Uterus (tissue), 4 donors: ENCODE measurements at places on chromosomes 3 and 15. TPM values are rescaled to one million over a fixed set of nuclear protein-coding genes. Genes with fewer than 3 reads are reported as not detected.

SLC9C1 gene
- not detected for total RNA-seq

EFHB gene
- under 0.01 TPM for total RNA-seq

PLA2G4E gene
- not detected for total RNA-seq

TRH gene
- not detected for total RNA-seq

VWA5B2 gene
- total RNA-seq: not detected

PPP1R14D gene
- not detected for total RNA-seq

DNA sequence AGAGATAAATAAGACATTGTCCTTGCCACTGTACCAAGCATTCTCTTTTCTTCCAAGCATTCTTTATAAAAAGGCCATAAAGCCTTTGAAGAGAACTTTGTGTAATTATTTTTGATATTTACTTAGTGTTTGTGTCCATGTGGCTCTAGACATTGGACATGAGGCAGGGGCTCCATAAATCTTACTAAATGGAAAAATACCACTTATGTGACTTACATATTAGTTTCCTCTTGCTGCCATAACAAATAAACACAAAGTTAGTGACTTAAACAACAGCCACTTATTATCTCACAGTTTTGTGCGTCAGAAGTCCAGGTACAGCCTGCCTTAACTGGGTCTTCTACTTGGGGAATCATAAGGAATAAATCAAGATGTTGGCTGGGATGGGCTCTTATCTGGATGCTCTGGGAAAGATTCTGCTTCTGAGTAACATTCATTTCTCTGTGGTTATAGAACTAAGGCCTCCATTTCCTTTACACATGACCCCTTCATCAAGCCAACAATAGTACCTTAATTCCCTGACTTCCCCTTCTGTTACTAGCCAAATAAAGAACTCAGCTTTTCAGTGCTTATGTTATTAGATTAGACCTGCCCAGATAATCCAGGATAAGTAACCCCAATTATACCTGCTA lies 59.9 kb upstream of the COL8A1 start:
- no peaks in the 10 kb centered on the region for H3K36me3 ChIP-seq
- no peaks in the 10 kb centered on the region for H3K4me1 ChIP-seq
- no peak overlapping the region for H3K4me3 ChIP-seq
- no peaks in the 10 kb centered on the region for H3K27me3 ChIP-seq
- H3K27ac ChIP-seq: no peak overlapping the region

DNA sequence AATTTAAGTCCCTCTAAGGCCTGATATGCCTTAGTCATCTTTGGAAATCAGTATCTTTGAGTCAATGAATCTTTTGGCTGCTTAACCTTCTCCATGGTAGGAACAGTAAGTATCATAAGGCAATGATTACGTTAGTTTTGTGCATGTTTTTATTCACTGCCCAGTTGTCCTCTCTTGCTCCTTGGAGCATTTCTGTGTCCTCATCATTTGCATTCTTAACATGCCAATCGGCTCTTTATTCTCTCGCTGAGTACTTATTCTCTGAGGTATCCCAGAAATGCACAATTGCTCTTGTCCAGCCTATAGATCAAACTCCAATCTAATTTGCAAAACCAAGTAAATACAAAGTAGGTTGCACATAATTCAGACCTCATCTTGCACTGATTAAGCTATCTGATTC lies 405.0 kb upstream of the IL12A start:
- no peaks in the 10 kb centered on the region for H3K27me3 ChIP-seq
- no peak overlapping the region for H3K27ac ChIP-seq
- no peak overlapping the region for H3K4me3 ChIP-seq
- DNase-seq: no peak

- no peaks in the 10 kb centered on the region for H3K36me3 ChIP-seq
- no peaks in the 10 kb centered on the region for H3K4me1 ChIP-seq
- no peak for DNase-seq
- no peak overlapping the region for H3K27ac ChIP-seq
- H3K27me3 ChIP-seq: no peaks in the 10 kb centered on the region
Observed at GRCh38 chr3:181313335-181313734, 323.8 kb upstream of the DNAJC19 start.

GRCh38 chr3:106263011-106263410 lies 394.2 kb upstream of the CBLB start:
- H3K4me1 ChIP-seq: no peaks in the 10 kb centered on the region
- no peaks in the 10 kb centered on the region for H3K27me3 ChIP-seq
- no peak overlapping the region for H3K4me3 ChIP-seq
- H3K36me3 ChIP-seq: no peaks in the 10 kb centered on the region
- H3K27ac ChIP-seq: no peak overlapping the region

DNA sequence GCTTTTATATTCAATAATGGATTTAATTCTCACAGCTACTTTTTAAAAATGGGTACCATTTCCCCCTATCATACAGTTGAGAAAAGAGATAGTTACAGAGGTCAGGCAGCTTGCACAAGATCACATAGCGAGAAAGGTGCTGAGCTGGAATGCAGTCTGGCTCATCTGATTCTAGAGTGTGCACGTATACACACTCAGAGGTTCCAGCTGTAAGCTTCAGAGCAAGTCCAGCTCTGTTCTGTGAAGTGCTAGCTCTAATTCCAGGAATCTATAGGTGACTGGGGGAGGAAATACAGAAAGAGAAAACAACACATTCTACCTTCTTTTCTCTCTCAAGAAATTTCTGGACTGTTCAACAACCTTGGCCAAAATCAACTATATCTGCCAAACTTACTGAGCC lies 318.7 kb downstream of the FOXP1 start:
- no peak for DNase-seq
- H3K4me3 ChIP-seq: no peak overlapping the region
- H3K36me3 ChIP-seq: no peaks in the 10 kb centered on the region

DNA sequence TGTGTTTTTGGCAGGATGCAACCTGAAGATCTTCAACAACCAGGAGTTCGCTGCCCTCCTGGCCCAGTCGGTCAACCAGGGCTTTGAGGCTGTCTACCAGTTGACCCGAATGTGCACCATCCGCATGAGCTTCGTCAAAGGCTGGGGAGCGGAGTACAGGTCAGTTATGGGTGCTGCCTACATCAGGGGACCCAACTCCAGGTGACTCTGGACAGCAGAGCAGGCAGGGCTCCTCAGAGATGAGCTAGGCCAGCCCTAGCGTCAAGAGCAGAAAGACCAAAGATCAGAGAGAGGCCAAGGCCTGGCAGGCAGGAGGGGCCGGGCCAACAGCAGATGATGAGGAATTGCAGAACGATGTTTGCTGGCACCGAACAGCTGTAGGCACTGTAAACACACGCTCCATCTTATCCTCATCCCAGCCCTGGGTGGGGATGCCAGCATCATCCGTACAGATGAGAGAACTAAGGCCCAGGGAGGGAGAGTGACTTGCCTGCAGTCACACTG lies 67.1 kb downstream of the AAGAB start:
- no peaks in the 10 kb centered on the region for H3K36me3 ChIP-seq
- H3K27me3 ChIP-seq: no peaks in the 10 kb centered on the region
- peak overlapping the region; percentile 92 for H3K27ac ChIP-seq
- H3K4me1 ChIP-seq: peaks cover 33% of the 10 kb centered on the region

- H3K27ac ChIP-seq: no peak overlapping the region
- no peaks in the 10 kb centered on the region for H3K4me1 ChIP-seq
- DNase-seq: no peak
- H3K4me3 ChIP-seq: no peak overlapping the region
Observed at GRCh38 chr3:17129556-17129955, 244.8 kb downstream of the PLCL2 start.

DNA sequence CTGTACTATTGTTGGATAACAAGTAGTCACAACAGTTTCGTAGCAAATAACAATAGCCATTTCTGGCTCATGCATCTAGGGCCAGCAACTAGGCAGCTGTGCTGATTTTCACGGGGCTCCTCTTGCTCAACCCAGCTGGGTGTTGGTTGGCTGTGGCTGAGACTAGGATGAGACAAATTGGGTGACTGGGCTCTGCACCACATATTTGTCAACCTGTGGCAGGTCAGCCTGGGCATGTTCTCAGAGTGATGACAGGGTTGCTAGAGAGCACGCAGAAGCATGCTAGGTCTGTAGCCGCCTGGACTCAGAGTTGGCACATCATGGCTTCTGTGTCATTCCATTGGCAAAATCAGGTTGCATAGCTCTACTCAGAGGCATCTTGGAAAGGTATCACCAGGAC lies 175.9 kb downstream of the OTOL1 start:
- no peak overlapping the region for H3K27ac ChIP-seq
- no peaks in the 10 kb centered on the region for H3K27me3 ChIP-seq
- no peaks in the 10 kb centered on the region for H3K4me1 ChIP-seq

- no peak for DNase-seq
- no peaks in the 10 kb centered on the region for H3K36me3 ChIP-seq
- peak overlapping the region; percentile 94 for H3K27ac ChIP-seq
- peak overlapping the region; percentile 87 for H3K4me3 ChIP-seq
Observed at GRCh38 chr3:101850246-101851051, 1.1 kb downstream of the NFKBIZ start.

DNA sequence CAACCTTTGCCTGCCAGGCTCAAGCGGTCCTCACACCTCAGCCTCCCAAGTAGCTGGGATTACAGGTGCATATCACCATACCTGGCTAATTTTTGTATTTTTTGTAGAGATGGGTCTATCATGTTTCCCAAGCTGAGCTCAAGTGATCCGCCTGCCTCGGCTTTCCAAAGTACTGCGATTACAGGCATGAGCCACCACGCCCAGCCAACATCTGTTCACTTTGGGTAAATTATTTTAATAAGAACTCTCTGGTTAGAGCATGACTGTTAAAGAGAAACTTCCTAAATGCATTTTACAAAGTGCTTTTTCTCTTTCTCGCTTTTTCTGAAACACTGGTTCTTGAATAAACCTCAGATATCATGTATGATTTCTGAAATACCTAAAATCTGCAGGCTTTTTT lies 172.5 kb downstream of the PTPRG start:
- DNase-seq: no peak
- no peaks in the 10 kb centered on the region for H3K27me3 ChIP-seq
- H3K36me3 ChIP-seq: no peaks in the 10 kb centered on the region
- peak overlapping the region; percentile 21 for H3K27ac ChIP-seq

- no peaks in the 10 kb centered on the region for H3K27me3 ChIP-seq
- no peak overlapping the region for H3K27ac ChIP-seq
- no peak overlapping the region for H3K4me3 ChIP-seq
- no peaks in the 10 kb centered on the region for H3K36me3 ChIP-seq
- H3K4me1 ChIP-seq: no peaks in the 10 kb centered on the region
Observed at GRCh38 chr3:63352008-63352279, 73.8 kb downstream of the SYNPR start.

DNA sequence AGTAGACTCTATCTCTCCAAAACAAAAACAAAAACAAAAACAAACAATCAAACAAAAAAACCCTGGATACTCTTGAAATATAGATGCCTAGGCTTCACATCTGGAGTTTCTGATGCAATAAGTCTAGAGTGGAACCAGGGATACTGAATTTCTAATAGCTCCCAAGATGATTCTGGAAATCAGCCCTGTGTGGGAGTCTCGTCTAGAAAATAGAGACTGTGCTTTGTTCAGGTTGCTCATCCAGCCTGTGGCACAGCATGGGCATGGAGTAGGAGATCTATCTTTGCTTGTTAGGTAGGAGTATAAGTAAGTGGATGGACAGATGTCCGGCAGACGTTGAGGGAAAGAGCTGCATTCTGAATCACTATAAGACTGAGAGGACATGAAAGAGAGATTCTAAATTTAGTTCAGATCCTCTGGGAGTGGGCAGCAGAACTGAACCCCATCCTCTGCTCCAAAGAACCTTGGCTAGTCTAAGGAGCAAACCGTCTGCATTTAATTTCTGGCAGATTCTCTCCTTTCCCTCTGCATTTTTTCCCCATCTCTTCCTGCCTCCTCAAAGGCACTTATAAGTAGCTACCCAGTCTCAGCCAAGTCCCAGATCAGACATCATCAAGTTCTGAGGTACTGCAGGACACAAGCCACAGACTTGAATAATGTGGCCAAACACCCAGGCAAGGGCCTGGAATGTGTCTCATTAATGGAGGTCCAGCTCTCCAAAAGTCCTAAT lies 92.6 kb upstream of the STRIT1 start:
- peak; percentile 19 for DNase-seq
- H3K4me3 ChIP-seq: no peak overlapping the region
- no peaks in the 10 kb centered on the region for H3K27me3 ChIP-seq
- no peaks in the 10 kb centered on the region for H3K4me1 ChIP-seq
- H3K27ac ChIP-seq: no peak overlapping the region
- no peaks in the 10 kb centered on the region for H3K36me3 ChIP-seq

DNA sequence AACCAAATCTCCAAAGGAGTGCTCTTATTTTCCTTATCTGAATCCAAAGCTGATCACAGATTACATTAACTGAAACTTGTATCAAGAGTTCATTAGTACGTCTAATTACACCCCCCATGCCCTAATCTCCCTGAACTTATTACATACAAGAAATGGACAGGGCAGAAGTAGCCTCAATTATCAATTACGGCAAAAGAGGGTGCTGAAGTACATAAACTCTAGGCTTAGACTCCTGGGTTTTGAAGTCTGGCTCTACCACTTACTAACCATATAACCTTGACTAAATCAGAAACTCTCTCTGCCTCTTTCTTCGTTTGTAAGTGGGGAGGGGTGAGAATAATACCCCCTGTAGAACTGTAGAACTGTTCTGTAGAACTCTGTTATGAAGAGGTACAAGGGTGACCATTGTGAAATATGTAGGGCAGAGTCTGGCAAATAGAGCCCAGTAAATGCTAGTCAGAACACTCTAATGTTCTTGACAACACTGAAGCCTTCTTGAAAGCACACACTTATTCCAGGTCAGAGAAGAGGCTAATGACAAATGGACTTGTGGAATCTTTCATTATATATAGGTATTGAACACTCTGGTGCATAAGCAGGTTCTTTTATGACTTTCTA lies 19.6 kb upstream of the OR5K4 start:
- no peak overlapping the region for H3K27ac ChIP-seq
- DNase-seq: no peak
- no peak overlapping the region for H3K4me3 ChIP-seq
- no peaks in the 10 kb centered on the region for H3K4me1 ChIP-seq
- H3K36me3 ChIP-seq: no peaks in the 10 kb centered on the region

GRCh38 chr15:69498282-69498681 lies 45.7 kb downstream of the RPLP1 start:
- H3K4me1 ChIP-seq: no peaks in the 10 kb centered on the region
- H3K4me3 ChIP-seq: no peak overlapping the region
- H3K36me3 ChIP-seq: no peaks in the 10 kb centered on the region
- H3K27me3 ChIP-seq: no peaks in the 10 kb centered on the region
- DNase-seq: no peak

- no peak overlapping the region for H3K27ac ChIP-seq
- H3K4me3 ChIP-seq: no peak overlapping the region
- H3K36me3 ChIP-seq: no peaks in the 10 kb centered on the region
- no peaks in the 10 kb centered on the region for H3K4me1 ChIP-seq
Observed at GRCh38 chr15:67340630-67341029, 86.0 kb downstream of the IQCH start.
